ENCODE measurements at places on chromosomes 1 and 21.

- no peak for DNase-seq
Observed at GRCh38 chr1:46820076-46820475, 21.2 kb downstream of the CYP4B1 start.

DNA sequence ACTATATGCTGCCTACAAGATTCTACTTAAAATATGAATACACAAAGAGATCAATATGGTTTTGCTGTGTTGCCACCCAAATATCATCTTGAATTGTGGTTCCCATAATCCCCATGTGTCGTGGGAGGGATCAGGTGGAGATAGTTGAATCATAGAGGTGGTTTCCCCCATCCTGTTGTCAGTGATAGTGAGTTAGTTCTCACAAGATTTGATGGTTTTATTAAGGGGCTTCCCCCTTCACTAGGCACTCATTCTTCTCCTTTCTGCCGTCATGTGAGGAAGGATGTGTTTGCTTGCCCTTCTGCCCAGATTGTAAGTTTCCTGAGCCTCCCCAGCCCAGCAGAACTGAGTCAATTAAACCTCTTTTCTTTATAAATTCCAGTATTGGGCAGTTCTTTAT lies 654.4 kb upstream of the NR5A2 start:
- DNase-seq = no peak

- no peak for DNase-seq
Observed at GRCh38 chr1:42221952-42222606, 57.5 kb upstream of the GUCA2A start.

DNA sequence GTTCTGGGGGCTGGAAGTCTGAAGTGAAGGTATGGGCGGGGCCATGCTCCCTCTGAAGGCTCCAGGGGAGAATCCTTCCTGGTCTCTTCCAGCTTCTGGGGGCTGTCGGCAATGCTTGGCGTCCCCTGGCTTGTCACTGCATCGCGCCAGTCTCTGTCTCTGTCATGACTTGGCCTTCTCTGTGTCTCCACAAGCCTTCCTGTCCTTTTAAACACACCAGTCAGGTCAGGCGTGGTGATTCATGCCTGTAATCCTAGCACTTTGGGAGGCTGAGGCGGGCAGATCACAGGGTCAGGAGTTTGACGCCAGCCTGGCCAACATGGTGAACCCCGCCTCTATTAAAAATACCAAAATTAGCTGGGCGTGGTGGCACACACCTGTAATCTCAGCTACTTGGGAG lies 125.3 kb downstream of the ACTL8 start:
- no peak for DNase-seq

DNA sequence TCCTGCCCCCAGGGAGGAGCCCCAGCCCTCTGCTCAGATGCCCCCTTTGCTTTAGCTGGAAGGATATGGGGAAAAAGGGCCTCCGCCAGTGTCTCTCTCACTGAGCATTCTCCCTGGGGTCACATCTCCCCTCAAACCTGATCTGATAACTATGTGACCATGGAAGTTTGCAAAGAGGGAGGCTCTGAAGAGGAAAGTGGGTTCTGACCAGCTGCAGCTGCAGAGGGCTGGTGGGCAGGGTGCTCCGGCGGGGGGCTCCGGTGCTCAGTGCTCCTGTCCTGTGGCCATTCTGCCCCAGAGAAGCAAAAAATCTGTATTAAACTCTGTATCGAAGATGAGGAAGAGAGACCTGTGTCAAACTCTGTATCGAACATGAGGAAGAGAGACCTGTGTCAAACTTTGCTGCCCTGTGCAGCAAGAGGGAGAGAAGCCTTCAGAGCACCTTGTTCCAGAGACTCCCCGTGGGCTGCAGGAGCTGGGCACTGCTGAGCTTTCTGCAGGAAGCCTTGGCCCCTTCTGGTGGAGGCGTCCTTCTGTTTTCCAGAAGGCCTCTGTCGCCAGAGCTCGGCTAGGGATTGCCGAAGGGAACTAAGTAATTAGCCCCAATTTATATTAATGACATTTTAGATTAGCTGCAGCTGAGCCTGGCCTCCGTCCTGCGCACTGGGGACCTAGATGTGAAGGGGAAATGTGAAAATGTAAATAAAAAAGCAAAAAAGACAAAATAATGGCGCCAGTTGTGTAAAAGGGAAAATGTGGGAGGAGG lies 186.2 kb upstream of the C1orf174 start:
- DNase-seq = no peak

GRCh38 chr1:192555399-192555798 lies 20.2 kb upstream of the RGS1 start:
- DNase-seq = no peak

DNA sequence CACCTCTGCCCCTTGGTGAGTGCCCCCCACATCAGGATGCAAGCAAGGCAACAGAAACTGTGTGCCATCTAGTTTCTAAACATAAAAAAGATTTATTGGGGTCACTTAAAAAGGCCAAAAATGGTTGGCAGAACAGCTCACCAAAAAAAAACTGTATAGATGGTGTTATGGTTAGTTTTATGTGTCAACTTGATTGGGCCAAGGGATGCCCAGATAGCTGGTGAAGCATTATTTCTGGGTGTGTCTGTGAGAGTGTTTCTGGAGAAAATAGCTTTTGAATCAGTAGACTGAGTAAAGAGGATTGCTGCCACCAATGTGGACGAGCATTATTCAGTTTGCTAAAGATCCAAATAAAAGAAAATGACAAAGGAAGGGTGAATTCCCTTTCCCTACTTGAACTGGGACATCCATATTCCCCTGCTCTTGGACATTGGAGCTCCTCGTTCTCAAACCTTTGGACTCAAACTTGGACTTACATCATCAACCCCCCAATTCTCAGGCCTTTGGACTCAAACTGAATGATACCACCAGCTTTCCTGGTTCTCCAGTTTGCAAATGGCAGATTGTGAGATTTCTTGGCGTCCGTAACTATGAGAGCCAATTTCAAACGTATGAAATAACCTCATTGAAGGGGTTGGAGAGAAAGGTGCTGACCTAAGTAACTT lies 16.9 kb downstream of the CAPN9 start:
- DNase-seq = no peak

- no peak for DNase-seq
Observed at GRCh38 chr1:30471307-30471706, 252.1 kb downstream of the MATN1 start.

DNA sequence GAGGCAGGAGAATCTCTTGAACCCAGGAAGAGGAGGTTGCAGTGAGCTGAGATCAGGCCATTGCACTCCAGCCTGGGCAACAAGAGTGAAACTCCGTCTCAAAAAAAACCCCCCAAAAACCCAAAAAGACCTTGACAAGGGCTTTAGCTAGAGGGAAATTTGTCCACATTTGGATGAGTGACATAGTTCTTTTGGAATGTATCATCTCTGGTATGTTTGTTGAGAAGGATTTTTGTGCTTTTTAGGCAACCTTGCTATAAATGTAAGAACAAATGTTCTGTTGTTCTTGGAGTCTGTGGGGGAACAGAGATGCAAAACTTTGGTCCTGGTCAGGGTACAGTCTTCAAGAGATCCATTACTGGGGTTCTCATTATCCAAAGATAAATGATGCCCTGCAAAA lies 28.9 kb downstream of the INAVA start:
- DNase-seq = no peak

DNA sequence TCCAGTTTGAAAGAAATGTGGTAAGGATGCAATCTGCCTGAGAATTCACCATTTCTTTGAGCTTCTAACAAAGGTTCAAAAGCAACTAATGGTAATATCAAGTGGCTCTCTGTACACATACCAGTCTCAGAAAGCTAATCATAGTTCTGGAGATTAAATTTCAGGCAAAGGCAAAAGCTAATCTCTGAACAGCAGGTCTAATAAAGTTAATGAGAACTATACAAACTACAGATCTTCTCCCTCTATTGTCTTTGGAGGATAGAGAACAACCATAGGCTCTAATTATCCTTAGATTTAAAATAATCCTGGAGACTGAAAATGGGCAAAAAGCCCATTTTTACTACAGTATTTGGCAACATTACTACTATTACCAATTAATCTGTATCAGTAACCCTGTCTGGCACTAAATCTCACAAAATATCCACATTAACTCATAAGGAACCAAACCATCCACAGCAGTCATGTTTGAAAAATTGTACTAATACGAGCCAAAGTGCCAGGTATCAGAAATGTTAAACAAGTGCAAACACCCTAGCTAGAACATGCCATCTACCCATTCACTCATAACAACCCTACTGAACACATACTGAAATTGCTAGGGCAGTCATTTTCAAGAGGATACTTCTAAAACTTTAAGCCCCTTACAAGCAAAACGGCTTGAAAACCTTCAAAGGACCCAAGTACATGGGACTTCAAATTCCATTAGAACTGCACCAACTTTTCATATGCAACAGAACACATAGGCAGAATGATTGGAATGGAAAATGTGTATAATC lies 4.8 kb downstream of the DIPK1A start:
- no peak for DNase-seq

DNA sequence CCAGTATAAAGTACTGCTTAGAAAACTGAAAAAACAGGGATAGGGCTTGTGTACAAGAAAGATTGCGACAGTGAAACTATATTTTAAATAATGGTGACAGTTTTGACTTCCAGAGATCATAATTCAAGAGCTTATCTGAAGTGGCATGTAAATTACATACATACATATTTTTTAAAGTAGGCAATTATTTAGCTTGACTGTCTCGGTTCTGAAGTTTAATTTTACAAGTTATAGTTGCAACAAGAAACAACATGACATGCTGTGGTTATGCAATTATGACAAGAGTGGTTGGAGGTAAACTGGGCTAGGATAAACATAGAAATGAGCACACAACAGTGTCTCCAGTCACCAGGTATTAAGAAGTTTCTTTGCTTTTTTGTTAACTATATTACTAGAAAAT lies 4.1 kb downstream of the C1orf21 start:
- no peak for DNase-seq

DNA sequence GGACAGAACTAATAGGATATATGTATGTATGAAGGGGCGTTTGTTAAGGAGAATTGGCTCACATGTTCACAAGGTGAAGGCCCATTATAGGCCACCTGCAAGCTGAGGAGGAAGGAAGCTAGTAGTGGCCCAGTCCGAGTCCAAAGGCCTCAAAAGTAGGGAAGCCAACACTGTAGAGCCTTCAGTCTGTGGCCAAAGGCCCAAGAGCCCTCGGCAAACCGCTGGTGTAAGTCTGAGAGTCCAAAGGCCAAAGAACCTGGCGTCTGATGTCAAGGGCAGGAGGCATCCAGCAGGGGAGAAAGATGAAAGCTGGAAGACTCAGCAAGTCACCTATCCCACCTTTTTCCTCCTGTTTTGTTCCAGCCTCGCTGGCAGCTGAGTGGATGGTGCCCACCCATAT lies 24.5 kb downstream of the BACH1 start:
- no peak for DNase-seq

GRCh38 chr1:200005165-200005564 lies 22.3 kb upstream of the NR5A2 start:
- DNase-seq = no peak

DNA sequence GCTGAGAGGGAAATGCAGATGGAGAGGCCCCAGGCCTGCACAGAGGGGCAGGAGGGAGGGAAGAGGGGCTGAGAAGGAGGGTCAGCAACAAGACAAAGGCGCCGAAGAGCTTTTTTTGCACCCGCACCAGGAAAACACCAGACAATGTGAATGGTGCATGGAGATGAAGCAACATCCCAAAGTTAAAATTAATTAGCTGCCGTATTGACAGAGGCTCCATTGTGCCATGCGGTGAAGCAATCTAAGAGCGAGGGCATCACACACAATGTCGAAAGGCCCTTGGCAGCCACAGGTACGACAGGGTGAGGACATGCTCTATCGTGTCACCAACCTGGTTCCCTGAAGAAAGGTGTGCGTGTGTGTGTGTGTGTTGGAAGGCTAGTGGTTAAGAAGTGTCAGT lies 41.2 kb downstream of the SSBP3 start:
- DNase-seq = no peak

DNA sequence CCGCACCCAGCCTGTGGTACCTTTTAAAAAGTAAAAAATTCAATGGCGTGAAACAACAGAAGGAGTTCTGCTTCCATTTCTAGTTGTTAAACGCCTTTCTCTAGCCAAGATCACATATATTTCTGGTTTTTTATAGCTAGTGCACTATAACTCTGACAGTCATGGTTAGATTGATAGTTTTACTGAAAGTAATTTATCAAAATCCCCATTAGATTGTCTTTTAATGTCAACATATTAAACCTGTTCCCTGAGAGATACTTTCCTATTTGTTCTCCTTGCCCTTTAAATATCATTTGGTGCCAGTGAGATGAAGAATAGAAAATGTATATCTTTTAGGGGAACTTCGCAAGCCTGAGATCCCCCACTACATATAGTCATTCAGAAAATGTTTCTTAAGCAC lies 7.3 kb downstream of the SMAP2 start:
- DNase-seq = no peak

GRCh38 chr1:31891280-31891679 lies 46.9 kb downstream of the PTP4A2 start:
- DNase-seq = no peak

- DNase-seq = no peak
Observed at GRCh38 chr1:66365635-66366034, 168.3 kb upstream of the SGIP1 start.

DNA sequence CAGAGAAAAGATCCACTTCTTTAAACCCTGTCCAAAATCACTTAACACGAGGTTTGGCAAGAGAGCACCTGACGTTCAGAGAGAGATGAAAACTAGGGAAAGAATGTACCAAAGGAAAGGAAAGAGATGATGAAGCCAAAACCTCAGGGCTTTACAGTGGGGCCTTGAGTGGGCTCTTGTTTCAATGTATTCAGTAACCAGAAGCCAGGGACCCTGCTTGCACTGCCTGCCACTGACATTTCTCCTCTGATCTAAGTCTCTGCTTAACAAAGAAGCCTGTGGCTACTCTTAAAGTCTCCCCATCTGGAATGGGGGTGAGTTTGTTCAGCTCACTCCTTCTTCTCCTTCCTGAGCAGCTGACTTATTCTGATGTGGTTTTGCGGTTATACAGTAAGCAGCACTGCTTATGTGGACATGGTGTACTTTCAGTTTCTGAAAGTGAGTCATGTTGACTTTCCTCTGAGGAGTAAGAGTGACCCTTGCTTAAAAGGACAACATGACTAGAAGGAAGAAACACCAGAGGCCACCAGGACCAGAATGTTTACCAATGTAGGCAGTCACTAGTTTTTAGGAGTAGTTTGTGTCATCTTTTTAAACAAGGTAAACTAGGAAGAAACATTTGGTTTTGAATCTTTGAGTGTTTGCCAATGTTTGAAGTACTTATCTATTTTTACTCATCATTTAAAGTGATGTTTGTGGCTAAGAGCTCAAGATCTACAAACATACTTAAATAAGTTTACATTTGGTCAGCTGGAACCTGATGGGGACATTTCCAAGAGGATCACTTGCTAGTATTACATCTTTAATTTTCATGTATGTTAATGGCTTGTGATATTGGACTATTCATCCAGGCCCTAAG lies 87.4 kb downstream of the FASLG start:
- DNase-seq = no peak

GRCh38 chr1:221454096-221454495 lies 287.8 kb downstream of the DUSP10 start:
- DNase-seq = no peak

- DNase-seq = no peak
Observed at GRCh38 chr1:16376971-16377370, 9.9 kb downstream of the SZRD1 start.

DNA sequence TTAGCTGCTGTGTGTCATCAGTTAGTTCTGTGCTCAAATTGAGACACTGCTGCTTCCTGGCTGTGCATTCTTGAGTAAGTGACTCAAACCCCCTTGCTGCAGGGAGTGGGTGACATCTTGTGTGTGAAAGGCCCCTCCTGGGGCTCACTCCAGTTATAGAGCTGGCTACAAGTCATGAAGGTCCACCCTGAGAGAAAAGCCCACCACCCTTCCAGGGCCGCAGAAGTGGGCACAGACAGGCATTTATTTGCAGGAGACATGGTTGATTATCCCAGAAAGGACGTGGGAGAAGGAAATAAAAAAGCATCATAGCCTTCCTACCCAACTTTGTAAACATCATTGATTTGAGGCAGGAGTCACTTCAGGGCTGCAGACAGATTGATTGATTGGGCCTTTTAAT lies 550.6 kb downstream of the MATN1 start:
- DNase-seq = no peak

Measured in NCI-H510A (cell line).